ENCODE measurements at places on chromosomes 12 and 14.

- no peak for DNase-seq
These were observed 26.6 kb downstream of the KLHL28 start for GRCh38 chr14:44935155-44935554.

DNA sequence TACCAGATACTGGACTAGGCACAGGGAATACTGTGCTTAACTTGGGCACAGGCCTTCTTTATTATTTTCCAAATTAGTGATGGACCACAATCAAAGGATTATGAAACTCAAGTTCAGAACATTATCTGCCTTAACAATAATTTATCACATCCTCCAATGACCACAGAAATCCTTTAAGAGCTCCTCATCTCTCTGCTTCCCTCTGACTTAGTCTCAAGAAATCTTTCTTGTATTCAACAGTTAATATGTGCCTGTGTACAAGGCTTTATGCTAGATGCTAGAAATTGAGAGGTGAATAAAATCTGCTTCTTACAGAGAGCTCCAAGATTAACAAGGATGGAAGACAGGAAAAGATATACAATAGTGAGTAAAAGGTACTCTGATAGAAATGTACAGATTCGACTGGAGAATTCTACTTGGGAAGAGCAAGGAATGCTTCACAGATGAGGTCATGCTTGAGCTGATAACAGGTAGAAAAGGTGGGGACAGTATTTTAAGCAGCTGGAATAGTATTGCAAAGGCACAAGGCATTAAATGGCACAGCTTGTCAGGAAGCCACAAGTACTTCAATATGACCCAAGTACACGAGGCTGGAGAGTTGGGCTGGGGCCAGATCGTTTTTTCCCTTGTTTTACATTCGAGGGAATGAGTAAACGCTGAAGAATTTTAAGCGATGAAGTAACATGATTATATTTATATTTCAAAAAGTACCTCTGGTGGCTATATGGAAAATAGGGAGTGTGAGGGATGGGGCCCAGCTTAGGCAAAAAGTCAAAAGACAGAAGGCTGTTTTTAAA is 55.1 kb upstream of the ARID2 start:
- DNase-seq, result peak; percentile 22

GRCh38 chr14:60064491-60065072 is 27.1 kb upstream of the PCNX4 start:
- peak; percentile 49 for DNase-seq

DNA sequence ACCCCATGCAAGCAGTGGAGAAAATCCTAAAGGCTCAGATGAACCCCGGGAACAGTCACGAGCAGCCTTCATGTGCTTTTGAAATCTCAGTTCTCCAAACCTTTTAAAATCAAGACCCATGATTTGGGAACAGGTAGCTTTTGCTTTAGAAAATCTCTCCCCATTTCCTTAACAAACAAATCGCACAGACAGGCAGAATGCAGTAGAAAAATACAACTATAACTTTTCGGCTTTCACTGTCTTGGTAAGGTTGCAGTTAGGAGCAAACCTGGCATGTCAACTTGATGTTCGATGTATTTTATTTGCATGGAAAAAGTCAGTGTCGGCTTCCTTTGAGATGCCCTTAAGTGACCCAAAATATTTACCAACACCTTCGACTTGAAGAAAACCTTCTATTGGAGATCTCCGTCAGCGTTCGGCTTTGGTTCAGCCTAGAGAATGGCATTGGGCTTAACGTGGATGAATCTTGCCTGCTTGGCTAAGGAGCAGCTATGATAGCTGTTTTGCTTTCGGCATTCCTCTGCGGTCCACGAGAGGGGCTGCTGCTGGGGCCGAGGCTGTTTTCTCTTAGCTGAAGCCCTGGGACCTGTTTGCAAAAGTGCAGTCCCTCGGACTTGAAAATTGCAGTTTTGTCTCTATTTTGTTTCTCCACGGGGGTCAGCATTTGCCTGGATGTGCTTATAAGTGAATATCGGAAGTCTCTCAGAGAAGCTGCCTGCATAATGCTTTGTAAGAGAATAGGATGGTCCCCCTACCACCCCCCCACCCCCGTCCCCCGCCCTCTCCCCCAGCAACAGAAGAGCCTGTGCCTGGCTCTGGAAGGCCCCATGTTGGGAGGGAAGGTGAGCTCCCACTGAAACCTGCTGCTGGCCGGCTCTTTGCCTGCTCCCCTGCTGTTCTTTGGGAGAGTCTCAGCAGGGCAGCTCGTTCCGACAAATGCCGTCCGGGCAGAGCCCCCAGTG is 122.8 kb downstream of the AACS start:
- DNase-seq, result peak; percentile 10

DNA sequence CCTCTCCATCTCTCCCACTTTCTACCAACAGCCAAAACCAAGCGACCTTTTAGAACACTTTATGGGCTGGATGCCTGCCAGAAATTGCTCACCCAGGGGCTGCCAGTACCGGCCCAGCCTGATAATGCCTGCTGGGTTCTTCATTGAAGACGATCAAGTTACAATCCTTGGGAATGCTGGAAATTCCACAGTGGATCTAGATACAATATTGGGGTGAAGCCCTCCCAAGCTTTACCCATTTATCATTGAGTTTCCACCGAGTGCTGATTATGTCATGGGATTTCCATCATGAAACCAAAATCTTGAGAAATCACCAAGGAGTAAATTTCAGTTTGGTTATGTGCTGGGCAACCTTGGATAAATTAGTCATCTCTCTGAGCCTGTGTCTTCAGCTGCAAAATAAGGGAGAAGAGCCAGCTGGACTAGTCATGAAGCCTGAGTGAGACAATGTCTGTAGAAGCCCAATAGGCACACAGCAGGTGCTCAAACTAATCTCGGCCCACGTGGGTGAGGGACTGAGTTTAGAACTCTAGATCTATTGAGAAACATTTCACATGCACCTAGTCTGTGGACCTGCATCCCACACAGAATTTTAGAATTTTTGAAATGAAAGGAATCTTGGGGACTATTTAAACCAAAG is 75.5 kb upstream of the CLMN start:
- no peak for DNase-seq

DNA sequence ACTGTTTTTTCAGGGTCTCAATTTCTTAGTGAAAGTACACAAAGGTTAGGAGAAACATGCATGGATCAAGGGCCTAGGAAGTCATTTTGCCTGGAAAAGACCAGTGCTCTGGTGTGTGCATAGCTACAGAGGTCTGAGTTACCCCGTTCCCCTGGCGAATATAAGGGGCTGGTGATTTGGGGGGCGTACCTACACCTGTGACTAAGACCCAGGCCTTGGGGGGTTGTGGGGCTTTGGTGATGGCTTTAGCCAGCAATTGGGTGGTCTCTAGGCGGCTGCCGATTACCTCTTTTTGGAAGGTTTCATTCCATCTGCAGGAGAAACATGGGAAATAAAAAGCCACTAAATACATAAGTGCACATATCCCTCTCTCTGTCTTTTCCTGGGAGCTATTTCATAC is 1.1 kb downstream of the SDR39U1 start:
- no peak for DNase-seq

- no peak for DNase-seq
These were observed 64.0 kb downstream of the FRMD6 start for GRCh38 chr14:51715742-51716141.

DNA sequence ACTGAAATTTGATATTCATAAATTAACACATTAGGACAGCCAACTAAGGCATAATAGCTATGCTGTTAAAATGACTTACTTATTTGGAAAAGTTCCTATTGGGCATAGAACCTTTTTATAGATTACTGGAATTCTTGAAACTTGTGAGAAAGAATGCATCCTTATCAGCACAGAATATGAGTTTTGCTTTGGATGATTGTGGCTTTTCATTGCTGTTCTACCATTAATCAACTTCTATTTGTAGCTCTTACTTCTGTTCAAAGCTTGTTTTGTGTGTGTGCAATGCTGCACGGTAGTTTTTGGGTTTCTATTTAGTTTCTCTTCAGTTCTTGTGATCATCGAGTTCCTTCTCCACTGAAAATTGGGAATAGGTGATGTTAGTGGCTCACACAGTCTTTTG is 152.4 kb upstream of the PELI2 start:
- DNase-seq, result no peak

DNA sequence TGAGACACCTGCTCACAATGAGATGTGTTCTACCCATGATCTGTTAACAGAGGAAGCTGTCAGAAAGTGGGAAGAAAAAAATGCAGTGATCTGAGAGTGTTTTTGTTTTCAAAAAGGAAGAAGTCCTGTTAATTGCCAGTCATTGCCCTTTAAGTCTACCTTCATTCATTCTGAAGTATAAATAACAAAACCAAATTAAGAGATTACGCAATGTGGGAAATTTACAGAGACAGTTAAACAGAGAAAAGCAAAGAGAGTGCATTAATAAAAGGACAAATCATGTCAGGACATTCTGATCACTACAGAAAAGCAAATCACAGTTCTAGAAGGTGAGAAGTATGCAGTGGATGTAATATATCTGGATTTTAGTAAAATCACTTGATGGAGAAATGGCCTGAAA is 154.2 kb downstream of the NRXN3 start:
- no peak for DNase-seq

DNA sequence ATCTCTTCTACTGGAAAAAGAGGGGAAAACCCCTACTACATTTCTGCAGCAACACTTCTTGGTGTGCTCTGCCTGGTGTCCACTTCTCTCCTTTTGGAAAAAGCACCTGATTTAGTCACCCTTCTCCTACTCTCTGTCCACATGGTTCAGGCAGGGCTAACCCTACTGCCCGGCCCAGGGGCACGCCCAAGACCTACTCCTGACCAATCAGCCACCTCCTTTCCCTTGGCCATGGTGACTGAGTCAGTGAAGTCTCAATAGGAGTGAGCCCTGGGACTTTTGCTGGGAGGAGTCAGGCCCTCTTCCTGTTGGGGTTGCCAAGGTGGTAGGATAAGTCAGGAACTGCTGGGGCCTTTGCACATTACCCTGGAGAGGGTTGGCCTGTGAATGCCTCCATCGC is 52.5 kb upstream of the MYL2 start:
- no peak for DNase-seq

DNA sequence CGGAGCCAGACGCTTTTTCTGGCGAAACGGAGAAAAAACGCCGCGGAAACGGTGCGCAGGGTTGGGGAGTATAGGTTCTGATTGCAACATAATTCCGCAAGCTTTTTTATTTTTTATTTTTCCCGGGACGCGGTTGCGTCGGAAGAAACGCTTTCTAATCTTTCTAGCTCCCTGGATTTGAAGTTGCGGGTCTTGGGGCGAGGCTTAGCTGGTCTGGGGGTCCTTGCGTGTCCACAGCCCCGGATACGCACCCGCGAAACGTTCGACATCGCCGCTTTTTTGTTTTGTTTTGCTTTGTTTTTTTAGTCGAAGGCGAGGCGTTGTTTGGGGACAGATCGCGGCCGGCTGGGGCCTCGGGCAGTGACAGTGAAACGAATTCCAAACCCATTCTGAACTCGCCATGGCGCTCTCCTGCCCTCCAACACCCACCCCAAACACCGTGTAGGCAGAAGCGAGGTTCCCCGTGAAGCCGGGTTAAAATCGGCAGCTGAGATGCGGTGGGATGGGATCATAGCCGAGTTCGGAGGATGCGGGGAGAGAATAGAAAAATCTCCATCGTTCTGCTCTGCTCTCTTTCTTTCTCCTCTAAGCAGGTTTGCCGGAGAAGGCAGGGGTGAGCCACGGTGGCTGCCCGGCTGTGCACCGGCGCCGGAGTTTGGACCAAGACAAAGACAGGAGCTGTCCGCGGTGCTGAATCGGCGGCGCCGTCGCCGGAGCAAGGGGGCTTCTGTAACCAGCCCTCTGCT is 8.1 kb upstream of the LHX5 start:
- no peak for DNase-seq

- no peak for DNase-seq
These were observed 306.7 kb downstream of the EMP1 start for GRCh38 chr12:13503094-13503835.

DNA sequence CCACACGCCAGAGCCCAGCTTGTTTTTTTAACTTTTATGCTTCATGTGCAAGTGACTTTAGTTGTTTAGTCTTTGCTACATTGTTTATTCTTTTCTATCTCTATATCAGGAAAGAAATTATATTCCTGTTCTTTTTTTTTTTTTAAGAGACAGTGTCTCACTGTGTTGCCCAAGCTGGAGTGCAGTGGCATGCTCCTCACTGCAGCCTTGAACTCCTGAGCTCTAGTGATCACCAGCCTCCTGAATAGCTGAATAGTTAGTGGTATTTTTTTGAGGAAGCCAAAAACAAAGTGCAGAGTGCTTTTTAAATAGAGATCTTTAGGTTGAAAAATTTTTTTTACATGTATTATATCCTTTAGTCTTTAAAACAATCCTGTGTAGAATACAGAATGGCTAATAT is 58.2 kb downstream of the ETNK1 start:
- no peak for DNase-seq

- no peak for DNase-seq
These were observed 34.6 kb downstream of the CKB start for GRCh38 chr14:103488071-103488470.

DNA sequence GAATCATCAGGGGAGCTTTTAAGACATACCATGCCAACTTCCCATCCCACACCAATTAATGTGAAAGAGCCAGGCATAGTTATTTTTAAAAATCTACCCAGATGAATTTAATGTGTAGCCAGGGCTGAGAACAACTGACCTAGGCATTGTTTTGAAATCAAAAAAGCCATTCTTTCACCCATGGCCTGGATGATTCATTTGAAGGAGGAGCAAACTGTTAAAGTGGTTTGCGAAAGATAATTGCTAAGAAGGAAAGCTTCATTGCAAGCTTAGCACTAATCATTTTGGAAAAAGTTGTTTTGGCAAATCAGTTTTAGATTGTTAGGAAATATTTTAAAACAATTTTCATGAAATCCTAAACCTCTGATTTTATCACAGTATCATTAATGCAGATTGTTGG is 2.1 kb upstream of the GTSF1 start:
- DNase-seq, result no peak

- DNase-seq, result no peak
These were observed 56.6 kb downstream of the WDR20 start for GRCh38 chr14:102196039-102196901.

DNA sequence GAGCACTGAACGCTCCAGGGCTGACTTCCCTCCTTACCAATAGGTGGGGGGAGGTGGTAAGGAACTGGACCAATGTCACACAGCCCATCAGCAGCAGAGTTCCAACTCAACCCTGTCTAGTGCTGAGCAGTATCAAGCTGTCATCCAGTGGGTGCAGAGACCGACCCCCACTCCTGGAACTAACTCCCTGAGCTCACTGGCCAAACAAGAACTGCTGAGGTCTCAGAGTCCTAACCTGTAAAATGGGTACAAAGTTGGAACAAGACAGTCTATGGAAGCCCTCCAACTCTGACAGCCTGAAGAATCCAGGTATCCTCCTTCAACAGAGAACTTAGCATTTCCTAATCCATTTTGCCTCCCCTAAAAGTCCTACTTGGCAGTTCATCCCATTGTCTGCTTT is 91.1 kb upstream of the CLMN start:
- no peak for DNase-seq

DNA sequence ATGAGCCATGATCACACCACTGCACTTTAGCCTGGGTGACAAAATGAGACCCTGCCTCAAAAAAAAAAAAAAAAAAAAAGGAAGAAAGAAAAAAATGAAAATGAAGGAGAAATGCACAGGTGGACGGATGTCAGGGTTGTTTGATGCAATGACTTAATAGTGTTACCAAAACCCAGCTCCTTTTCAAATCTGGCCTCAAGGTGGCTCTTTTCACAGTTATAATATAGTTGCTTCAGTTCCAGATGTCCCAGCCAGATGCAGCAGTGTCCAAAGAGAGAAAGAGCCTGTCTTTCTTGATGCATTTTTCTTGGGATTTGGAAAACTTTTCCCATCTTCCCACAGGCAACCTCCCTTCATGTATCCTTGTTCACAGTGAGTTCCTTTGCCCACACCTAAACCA is 36.5 kb downstream of the KCNMB4 start:
- DNase-seq, result no peak

GRCh38 chr12:130557886-130558765 is 158.0 kb downstream of the RIMBP2 start:
- peak; percentile 53 for DNase-seq

GRCh38 chr12:111624540-111624939 is 25.4 kb upstream of the ATXN2 start:
- no peak for DNase-seq
